ENCODE measurements at places on chromosomes 11 and 22.
A peak's percentile ranks its signal among the peaks of the same experiment; 100 is the strongest.

GRCh38 chr11:113265362-113265761, 49.0 kb upstream of the TTC12 start:
- no peak for DNase-seq

DNA sequence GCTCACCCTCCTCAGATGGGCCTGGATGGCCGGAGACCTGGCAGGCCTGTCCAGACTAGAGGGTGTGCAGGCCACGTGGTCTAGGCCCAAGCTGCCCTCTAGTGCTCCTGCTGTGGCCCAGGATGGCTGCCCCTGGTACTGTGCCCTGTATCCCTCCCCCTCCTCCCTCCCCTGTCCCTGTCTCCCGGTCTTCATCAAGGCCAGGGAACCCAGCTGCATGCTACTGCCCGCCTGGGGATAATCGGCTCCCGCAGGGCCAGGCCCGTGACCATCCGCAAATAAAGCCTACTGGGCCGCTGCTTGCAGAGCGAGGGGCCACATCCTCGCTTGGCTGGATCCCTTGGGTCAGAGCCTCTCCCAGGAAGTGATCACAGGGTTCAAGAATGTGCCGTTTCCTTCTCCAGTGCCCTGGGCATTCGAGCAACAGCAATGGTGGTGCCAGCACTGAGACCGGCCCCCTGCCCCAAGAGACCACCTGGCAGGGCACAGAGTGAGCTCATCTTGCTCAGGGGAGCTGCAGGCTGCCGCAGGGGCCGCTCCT, 51.1 kb downstream of the WNT7B start:
- DNase-seq, result no peak

- no peak for DNase-seq
These were observed 2.1 kb downstream of the CRYBB3 start for GRCh38 chr22:25201557-25202273.

- no peak for DNase-seq
These were observed 286.4 kb downstream of the CADM1 start for GRCh38 chr11:115217726-115218311.

DNA sequence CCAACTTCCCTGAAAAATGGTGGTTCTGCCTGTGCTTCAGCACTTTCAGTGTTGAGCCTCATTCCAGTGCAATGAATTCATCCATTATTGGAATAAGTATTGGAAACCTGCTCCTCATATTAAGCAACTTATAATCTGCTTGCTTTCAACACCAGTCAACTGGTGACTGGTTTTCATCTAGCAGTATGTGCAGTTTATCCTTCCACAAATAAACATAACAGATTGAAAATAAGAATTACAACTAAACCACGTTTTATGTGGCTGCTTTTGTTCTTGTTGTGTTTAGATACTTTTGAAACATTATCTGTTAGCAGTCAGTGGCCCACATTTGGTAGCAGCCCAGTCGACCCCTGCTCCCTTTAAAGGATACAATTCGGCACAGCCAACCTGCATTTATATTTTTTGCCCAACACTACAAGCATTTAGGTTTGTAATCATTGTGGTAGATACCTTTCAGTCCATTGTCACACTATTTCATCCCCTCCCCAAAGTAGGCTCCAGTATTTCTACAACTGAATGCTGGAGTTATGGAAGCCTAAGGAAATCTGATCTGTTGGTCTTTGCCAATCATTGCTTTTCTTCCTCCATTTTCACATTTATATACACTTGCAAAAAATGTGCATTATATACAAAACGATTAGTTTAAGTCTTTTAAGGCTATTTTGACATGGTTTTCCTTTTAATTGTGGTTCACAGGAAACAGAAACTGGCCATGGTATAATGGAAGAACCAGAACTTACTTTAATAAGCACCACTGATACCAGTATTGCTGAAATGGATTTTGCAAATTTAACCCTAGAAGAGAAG, 13.1 kb downstream of the TAF1D start:
- no peak for DNase-seq

DNA sequence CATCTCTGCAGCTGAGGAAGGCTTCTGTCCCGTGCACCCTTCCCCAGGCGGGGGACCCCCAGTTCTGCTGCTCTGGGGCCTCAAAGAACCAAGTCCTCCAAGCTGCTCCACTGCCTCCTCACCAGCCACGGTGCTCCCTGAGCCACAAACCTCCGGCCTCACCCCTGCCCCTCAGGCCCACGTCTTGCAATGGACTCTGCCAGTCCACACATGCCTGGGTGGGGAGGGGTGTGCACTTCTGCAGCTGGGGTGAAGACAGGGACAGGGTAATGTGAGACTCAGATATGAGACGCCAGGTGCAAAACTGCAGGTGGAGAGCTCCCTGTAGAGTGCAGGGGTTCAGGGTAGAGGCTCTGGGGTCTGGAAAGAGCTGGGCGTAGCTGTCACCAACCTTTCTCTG, 3.2 kb upstream of the PTDSS2 start:
- no peak for DNase-seq

- DNase-seq, result no peak
These were observed 1475.2 kb downstream of the TBC1D22A start for GRCh38 chr22:48237466-48238283.

DNA sequence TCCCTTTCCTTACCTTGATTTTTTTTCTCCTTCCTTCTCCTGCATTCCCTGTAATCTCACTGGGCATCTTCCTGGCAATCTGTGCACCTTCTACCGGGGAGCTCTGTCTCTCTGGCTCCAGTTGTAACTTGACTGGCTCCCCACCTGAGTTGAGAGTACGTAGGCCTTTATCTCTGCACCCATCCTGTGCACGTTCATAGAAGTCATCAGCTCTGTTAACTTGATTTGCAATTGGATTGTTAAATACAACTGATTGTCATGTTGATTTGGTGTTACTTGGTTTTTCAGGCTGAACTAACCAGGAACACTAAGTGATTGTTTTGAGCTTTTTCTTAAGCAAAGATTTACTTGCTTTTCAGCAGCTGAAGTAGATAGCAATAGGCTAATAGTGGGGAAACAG, 11.8 kb downstream of the SWAP70 start:
- DNase-seq, result no peak

GRCh38 chr11:35038211-35038928, 100.6 kb upstream of the CD44 start:
- DNase-seq, result no peak

GRCh38 chr22:35380013-35380412, 883 bp upstream of the HMOX1 start:
- DNase-seq, result no peak

DNA sequence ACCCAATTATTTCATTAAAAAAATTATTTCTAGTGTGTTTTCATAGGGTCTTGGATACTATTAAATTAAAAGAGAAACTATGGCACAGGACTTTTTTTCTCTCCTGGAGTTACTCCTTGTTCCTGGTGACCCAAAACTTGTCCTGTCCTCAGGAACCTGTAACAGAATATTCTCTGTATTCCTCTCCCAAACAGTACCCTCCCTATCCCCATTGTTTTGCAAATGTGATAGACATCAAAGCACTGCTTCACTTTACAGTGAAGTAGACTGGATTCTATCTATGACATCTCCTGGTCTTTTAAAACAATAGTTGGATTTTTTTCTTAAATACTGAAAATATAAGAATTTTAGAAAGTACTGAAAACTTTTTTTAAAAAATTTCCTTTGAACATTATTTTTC, 37.2 kb downstream of the FAR1 start:
- DNase-seq, result no peak

- DNase-seq, result peak; percentile 88
These were observed 2193.4 kb upstream of the RAG2 start for GRCh38 chr11:38791346-38791961.

- peak; percentile 50 for DNase-seq
These were observed 72.9 kb downstream of the CTTN start for GRCh38 chr11:70471254-70471653.

DNA sequence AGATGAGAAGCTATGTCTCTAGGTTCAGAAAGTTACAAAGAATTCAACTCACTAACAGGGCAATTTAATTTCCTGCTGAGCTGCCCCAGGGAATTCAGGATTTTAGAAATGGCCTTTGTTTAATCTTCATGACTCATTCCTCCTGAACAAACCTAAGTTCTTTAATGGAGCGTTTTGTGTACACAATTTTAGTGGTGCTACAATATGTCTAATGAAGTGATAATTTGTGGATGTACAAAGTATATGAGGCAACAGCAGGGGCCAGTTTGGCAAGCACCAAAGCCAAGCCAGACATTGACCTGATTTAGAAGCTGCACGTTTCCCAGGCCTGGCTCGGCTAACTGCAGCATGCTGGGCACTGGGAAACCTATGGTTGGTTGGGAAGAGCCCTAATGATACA, 34.4 kb upstream of the HEPHL1 start:
- DNase-seq, result peak; percentile 41

DNA sequence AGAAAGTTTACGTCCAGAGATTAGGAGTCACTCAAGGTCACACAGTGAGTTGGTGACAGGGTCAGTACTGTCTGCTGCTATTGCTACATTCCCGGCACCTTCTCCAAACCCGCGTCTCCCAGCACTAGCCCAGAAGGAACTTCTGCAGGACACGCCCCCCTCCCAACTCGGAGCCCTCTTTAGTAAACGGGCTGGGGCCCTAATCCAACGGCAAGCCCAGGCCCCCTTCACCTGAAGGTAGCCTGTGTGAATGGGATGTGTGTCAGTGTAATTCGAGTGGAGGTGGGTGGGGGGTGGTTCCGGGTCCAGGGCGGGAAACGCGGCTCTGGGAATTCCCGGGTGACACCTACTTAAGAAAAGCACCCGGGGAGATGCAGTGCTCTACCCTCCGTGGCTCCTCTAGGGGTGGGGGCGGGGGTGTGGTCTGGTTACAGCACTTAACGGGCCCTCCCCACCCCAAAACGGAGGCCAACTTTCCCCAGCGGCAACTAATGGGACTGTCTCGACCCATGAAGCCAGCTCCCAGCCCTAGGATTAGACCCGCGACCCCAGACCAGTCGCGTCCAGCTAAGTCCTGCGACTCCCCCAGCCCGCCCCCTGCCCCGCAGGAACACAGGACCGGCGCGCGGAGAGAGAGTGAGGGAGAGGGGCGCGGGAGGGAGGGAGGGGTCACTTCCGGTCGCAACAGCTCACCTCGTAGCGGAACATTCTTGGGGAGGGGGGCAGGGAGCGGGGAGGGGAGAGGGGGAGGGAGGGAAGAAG, 468 bp downstream of the PATL1 start:
- DNase-seq, result peak; percentile 47

GRCh38 chr11:68460741-68461574, at the start of gene PPP6R3:
PPP6R3 (plus strand) TSS chr11:68460752; CDS start chr11:68537665, 76,913 bp downstream.
- DNase-seq, result peak; percentile 34

GRCh38 chr22:21032868-21033688, 717 bp upstream of the SLC7A4 start:
- no peak for DNase-seq

- no peak for DNase-seq
These were observed 82.6 kb downstream of the UBASH3B start for GRCh38 chr11:122737951-122738693.

- DNase-seq, result no peak
These were observed 76.6 kb upstream of the NARS2 start for GRCh38 chr11:78651136-78651775.

- DNase-seq, result no peak
These were observed 2.4 kb downstream of the SMARCB1 start for GRCh38 chr22:23789121-23789520.

- DNase-seq, result no peak
These were observed 18.0 kb downstream of the CBX7 start for GRCh38 chr22:39134366-39135091.

GRCh38 chr11:106925245-106925644, 93.0 kb downstream of the GUCY1A2 start:
- DNase-seq, result no peak

DNA sequence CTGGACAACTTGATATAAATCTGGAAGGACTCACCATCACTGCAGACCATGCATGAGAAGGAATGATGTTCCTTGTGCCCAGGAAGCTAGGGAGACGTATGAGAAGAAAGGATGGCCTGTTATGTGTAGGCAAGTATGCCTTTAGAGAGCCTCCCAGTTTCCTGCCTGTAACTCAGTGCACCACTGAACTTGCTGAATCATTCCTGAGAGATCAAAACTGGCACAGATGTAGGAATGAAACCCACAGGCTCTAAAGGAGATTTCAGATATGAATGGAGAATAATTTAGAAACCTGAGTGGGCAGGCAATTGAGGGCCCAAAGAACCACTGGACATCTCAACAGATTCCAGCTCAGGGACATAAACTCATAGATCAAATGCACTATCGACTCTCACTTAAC, 38.4 kb upstream of the PRSS23 start:
- DNase-seq, result no peak

DNA sequence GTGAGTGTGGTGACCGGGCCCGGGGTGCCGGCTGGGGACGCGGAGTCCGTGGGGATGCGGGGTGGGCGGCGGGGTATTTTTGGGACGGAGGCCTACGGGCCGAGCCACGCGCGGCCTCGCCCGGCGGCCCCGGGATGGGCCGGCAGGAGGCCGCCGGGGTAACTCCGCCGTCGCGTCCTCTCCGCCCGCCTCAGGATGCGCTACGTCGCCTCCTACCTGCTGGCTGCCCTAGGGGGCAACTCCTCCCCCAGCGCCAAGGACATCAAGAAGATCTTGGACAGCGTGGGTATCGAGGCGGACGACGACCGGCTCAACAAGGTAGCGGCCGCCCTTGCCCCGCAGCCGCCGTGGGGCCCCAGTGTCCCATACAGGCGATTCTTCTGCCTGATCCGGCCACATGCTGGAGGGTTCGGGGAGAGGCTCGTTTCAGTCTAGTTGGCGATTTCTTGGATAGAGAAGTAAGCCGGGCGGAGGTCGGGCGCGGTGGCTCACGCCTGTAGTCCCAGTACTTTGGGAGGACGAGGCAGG, 337 bp downstream of the RPLP2 start:
- no peak for DNase-seq

- DNase-seq, result no peak
These were observed 15.9 kb upstream of the PDE2A start for GRCh38 chr11:72690166-72690565.

- DNase-seq, result no peak
These were observed 24.5 kb upstream of the CSTF3 start for GRCh38 chr11:33185756-33186155.

DNA sequence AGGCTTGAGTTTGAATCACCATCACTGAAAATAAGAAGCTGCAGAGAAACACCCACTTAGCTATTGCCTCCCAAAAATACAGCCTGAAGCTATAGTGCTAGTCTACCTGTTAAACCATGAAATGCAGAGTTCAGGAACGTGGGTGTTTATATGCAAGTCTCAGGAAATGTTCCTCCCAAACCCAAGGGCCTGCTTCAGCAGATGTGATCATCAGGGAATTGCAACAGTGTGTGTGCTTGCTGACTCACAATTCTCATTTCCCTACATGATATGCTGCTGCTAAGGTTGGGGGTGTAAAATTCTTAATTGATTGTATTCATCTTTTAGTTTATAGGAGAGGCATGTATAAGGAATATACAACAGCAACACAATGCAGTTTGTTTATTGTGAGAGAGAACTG, 49.6 kb downstream of the NUP98 start:
- DNase-seq, result peak; percentile 83

DNA sequence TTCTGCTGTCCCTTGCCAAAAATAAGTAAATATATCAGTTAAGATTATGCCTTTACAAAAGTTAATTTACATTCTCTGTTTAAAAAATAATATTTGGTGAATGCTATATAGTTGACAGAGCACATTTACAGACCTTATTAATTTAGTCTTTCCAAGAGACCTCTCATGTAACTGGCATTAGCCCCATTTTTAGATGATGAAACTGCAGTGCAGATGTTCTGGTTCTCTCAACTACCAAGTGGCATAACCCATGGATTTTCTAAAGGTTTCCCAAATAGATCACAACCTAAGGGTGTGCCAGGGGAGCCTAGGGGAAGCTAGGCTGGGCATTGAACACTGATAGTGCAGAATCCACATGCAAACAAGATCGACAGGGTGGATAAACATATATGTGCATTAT, 88.5 kb downstream of the RNF169 start:
- DNase-seq, result no peak

GRCh38 chr22:21009638-21010425, 5.1 kb upstream of the P2RX6 start:
- DNase-seq, result peak; percentile 88

GRCh38 chr11:14454861-14455632, 44.6 kb downstream of the COPB1 start:
- peak; percentile 53 for DNase-seq
